ENCODE measurements at places on chromosomes 16 and 17.

DNA sequence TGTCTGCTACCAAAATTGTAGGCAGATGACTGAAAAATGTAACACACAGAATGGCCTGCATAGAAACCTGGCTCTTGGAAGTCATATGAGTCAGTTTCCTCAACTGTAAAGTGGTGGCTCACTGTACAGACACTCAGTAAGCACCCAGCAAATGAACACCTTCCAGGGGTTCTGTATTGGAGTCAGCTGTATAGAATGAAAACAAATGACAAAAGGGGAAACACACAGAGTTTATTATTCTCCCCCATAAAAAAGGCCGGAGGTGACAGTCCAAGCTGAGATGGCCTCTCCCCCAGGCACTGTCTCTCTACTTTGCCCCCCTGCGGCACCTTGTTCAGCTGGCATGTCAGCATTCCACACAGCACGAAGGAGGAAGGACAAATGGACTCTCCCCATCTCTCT lies 6.2 kb upstream of the MEOX1 start:
- no peak for DNase-seq

DNA sequence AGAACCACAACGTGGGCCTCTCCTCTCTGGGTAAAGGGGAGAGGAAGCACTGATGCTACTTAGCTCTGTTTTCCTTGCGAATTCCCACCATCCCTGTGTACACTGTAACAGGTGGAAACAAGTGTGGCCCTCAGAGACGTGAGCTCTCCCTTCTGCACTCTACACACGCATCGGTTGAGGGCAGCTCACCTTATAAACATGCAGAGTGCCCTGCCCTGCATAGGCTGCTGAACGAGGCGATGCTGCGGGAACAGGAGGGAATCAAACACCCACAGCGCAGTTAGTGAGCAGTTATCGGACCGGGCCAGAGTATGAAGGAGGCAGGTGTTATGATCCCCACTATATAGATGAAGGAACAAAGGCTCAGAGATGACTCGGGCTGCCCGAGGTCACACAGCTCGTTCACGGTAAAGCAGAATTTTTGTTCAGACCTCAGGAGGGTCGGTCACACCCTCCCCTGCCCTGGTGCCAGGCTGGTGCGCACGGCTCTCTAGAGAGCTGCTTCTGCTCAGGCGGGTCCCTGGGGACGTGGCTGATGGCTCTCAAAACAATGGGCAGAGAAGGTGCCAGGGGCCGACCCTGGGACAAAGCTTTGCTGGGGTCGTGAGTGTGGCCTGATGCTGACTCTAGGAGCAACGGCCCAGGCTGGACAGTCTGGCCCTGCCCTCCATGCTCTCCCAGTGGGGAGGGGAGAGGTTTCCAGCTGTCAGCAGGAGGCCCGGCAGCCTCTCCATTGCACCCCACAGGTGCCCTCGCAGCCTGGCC lies 68.5 kb downstream of the RPH3AL start:
- DNase-seq = no peak

- no peak for DNase-seq
These were observed 237.7 kb downstream of the IRX3 start for GRCh38 chr16:54048586-54049495.

- DNase-seq = no peak
These were observed 335 bp downstream of the TMEM11 start for GRCh38 chr17:21213638-21214014.

DNA sequence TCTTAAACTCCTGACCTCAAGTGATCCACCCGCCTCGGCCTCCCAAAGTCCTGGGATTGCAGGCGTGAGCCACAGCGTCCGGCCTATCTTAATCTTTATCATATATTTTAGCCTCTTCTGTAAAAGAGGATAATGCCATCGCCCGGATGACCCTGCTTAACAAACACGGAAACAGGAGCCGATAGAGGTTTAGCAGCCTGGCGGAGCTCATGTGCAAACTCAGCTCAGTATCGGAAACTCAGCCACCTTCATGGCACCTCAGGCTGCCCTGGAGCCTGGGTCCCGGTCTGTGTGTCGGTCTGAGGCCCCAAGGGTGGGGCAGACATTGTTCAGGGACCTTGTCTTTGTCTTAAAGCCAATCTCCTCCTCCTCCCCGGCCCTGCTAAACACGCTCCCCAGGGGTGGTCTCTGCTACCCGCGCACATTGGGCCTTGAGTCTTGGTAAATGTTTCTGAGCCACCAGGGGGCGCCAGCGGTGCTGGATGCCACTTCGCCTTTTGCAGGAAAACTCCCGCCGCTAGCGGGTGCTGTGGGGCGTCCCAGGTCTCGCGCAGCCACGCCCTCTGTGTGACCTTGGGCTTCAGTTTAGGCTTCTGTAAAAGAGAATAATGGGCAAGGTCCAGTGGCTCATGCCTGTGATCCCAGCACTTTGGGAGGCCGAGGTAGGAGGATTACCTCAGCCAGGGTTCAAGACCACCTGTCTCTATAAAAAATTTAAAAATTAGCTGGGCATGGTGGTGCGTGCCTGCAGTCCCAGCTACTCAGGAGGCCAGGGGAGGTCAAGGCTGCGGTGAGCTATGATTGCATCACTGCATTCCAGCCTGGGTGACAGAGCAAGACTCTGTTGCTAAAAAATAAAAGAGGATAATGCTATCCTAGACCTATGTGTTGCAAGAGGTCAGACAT lies 2.7 kb downstream of the CETP start:
- no peak for DNase-seq

Data from RWPE1 (cell line).